Caco-2 (cell line): ENCODE measurements at places on chromosomes 7 and 10.

- H3K4me3 ChIP-seq, result no peak overlapping the region
- no peak for DNase-seq
- H3K36me3 ChIP-seq, result no peaks in the 10 kb centered on the region
- H3K27me3 ChIP-seq, result peaks cover under 1% of the 10 kb centered on the region; the same call in 1 of the 2 replicates
- no peak overlapping the region for H3K27ac ChIP-seq
- peaks cover 12% of the 10 kb centered on the region; the same call in 1 of the 2 replicates for H3K4me1 ChIP-seq
Observed at GRCh38 chr7:28858206-28858605, 99.9 kb downstream of the TRIL start.

DNA sequence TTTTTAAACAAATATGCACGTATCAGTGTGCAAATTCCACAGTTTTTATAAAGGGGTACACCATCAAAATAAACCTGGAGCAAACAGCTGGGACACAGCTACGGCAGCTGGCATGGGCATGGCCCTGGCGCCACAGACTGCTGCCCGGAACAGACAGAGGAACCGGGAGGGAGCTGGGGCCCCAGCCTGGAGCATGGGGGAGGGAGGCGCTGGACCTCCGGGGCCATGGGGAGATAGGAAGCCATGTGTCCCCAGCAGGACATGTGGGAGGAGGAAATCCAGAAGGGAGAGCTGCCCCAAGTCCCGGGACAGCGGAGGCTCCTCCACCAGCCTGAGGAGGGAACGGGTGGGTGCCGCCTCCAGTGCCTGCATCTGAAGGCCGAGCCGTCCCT lies 180.1 kb downstream of the MAD1L1 start:
- no peaks in the 10 kb centered on the region for H3K36me3 ChIP-seq
- H3K4me3 ChIP-seq, result no peak overlapping the region
- H3K27ac ChIP-seq, result no peak overlapping the region
- H3K27me3 ChIP-seq, result no peaks in the 10 kb centered on the region

DNA sequence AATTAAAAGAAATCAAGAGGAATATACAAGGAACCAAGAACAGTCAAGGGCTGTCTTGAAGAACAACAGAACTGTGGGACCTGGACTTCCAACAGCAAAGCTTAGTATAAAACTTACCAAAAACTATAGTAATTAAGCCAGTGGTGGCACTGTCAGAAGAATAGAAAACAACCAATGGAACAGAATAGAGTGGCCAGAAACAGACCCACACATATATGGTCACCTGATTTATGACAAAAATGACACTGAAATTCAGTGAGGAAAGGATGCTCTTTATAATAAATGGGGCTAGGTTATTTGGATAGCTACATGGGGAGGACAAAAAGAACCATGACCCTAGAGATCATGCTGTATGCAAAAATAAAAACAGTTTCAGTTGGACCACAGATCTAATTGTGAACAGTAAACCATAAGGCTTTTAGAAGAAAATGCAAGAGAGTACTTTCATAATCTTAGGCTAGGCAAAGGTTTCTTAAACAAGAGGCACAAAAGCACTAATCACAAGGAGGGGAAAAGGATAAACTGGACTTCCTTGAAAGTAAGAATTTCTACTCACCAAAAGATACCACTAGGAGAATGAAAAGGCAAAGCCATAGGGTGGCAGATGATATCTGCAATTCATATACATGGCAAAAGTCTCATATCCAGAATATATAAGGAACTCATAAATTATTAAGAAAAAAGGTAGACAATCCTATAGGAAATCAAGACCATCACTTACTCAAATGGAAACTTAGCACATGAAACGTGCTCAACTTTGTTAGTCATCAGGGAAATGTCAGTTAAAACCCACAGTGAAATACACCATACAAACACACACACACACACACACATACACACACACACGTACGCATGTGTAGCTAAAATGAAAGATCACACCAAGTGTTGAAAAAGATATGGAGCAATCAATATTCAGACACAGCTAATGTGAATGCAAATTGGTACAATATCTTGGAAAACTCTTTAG lies 20.8 kb downstream of the HYCC1 start:
- H3K4me3 ChIP-seq, result no peak overlapping the region
- no peaks in the 10 kb centered on the region for H3K4me1 ChIP-seq
- H3K27me3 ChIP-seq, result no peaks in the 10 kb centered on the region
- DNase-seq, result no peak

- H3K4me1 ChIP-seq, result peaks cover 17% of the 10 kb centered on the region
- no peak overlapping the region for H3K27ac ChIP-seq
- H3K4me3 ChIP-seq, result no peak overlapping the region
Observed at GRCh38 chr7:37150856-37151255, 297.8 kb downstream of the ELMO1 start.

DNA sequence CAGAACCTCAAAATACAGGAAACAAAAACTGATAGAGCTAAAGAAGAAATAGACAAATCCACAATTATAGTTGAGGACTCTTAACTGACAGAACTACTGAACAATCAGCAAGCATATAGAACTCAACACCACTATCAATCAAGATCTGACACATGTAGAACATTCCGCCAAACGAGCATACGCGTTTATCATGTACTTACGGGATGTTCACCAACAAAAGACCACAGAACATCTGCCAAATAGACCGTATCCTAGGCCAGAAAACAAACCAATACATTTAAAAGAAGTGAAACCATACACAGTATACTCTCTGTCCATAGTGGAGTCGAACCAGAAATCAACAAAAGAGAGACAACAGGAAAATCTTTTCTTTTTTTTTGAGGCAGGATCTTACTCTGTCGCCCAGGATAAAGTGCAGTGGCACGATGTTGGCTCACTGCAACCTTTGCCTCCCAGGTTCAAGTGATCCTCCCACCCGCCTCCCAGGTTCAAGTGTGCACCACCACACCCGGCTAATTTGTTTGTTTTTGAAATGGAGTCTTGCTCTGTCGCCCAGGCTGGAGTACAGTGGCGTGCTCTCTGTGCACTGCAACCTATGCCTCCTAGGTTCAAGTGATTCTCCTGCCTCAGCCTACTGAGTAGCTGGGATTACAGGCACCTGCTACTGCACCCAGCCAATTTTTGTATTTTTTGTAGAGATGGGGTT lies 5.1 kb downstream of the GNA12 start:
- no peak overlapping the region for H3K4me3 ChIP-seq
- no peak for DNase-seq
- H3K27me3 ChIP-seq, result no peaks in the 10 kb centered on the region
- peaks cover 30% of the 10 kb centered on the region for H3K4me1 ChIP-seq
- H3K36me3 ChIP-seq, result no peaks in the 10 kb centered on the region; the same call in none of the 2 replicates
